ENCODE measurements at places on chromosomes 11 and 22.
A peak's percentile ranks its signal among the peaks of the same experiment; 100 is the strongest.

DNA sequence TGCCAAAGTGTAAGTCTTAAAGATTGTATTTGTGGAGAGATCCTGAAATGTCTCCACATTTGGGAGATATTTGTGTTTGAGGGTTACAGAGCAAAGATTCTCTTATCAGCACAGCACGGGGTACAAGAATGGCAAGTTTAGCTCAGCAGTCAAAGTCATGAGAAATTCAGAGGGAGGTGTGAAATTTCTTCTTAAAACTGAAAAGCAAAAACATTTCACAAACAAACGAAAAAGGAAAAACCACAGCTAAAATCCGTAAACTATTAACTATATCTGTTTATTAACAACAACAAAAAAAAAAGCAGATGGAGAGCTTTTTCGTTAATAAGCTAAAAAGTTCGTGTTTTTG lies 40.9 kb upstream of the ETS1 start:
- no peak for DNase-seq

DNA sequence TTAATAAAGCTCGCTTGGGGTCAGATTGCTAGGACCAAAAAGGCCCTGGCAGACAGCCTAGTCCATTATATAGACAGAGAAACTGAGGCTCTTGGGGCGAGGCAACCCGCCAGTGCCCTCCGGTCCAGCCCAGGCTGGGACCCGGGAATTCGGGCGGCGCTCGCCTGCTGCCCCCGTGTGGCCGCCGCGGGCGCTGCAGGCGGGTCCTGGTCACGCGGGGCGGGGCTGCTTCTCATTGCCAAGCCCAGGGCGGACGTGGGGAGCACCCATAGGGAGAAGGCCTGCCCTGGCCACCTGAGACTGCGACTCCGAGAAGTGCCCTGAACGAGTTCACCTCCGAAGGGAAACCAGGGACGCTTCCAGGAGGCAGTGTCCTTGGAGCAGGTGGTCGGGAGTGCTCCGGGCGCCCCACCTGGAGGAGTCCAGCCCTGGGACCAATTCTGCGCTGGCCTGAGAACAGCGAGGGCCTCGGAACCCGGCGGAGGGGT lies 36.0 kb upstream of the CSNK1E start:
- no peak for DNase-seq

- DNase-seq, result no peak
These were observed 129.3 kb downstream of the BUD13 start for GRCh38 chr11:116643521-116643920.

DNA sequence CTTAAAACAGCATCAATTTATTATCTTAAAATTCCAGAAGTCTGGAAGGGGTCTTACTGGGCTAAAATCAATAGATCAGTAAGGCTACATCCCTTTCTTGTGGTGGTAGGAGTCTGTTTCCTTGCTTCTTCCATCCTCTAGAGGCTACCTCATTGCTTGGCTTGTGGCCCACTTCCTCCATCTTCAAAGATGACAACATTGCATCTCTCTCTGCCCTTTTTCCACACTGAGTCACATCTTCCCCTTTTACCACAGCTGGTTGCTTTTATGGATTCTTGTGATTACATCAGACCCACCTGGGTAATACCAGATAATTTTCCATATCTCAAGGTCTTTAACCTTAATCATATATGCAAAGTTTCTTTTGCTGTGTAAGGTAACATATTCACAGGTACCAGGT lies 60.9 kb downstream of the GRIA4 start:
- no peak for DNase-seq

- DNase-seq, result peak; percentile 64
These were observed 387.5 kb upstream of the NARS2 start for GRCh38 chr11:78961937-78962701.

DNA sequence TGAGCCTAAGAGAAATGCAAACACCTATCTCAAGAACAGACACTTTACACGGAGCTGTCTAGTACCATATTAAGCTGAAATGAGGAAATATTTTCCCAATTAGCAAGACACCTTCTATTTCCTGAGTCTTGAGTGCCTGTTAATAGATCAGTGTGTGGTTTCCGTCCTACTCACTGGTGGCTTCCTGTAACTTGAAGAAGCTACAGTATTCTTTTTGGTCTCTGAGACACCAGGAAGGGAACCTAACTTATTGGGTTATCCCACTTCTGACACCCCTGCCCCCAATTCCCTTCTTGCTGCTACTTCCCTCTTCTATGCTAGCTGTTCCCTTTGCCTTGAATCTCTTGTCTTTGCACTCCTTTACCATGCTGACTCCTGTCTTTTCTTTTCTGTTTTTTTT lies 92.7 kb downstream of the FDX1 start:
- no peak for DNase-seq

DNA sequence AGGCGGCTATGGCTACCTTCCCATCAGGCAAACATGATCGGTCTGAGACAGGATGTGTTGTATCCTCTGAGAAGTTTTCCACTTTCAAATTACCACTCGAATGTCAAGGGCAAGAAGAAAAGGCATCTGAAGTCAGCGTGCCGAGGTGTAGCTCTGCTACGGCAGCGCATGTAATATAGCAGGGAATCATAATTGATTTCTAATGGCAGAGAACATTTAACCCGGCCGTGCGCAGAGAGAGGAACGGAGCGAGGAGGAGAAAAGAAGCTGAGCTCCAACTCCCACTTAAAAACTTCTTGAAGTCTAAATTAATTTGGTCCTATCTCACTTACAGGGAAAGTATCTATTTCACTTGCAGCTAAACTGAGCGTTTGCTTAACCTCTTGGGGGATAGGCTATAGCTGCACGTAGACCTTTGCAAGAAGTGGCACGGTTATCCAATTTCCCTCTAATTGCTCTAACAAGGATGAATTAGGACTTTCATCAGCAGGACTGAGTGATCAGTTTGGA lies 137.3 kb upstream of the KIRREL3 start:
- peak; percentile 20 for DNase-seq

DNA sequence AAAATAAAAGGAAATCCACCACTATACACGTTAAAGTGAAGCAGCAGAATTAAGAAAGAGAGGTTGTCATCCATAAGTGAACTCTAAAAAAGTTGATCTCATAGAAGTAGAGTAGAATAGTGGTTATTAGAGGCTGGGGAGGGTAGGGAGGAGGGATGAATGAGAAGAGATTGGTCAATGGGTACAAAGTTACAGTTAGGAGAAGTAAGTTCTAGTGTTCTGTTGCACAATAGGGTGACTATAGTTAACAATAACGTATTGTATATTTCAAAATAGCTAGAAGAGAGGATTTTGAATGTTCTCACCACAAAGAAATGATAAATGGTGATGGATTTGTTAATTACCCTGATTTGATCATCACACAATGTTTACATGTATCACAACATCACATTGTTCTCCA lies 72.0 kb downstream of the CD82 start:
- DNase-seq, result no peak

- no peak for DNase-seq
These were observed 54.4 kb downstream of the LINC01488 start for GRCh38 chr11:69535908-69536307.

- DNase-seq, result no peak
These were observed 34.8 kb upstream of the SLC22A12 start for GRCh38 chr11:64556044-64556720.

- DNase-seq, result no peak
These were observed 70.4 kb downstream of the LRRC32 start for GRCh38 chr11:76600124-76600655.

- no peak for DNase-seq
These were observed 6.1 kb downstream of the APLNR start for GRCh38 chr11:57230791-57231538.

DNA sequence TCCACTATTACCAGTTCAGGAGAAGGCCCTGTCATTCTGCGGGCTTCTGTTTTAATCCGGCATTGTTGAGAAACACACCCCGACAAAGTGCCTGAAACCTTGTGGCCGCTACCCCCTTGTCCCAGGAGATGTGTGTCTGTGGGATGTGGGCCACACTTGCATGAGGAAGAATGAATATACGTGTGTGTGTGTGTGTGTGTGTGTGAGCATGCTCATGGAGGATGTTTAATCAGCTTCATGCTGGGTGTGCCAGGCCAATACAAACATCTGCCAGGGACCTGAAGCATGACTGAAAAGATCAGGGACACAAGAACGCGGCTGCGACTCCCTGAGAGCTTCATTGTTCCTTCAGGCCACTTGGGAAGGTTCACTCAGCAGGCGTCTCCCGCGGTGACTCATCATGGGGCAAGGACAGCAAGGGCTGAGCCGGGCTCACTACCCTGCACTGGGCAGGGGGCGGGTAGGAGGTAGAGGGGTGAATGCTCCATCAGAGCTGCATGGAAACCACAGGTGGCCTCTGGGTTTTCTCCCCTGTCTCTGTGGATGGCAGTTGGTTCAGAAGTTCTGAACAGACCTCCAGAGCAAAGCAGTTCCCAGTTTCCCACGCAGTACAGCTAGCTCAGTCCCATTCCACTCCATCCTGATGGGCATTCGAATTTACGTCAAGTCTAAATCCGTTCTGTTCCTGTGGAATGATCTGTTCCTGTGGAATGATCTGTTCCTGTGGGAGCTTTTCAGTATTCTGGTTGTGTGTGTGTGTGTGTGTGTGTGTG lies 7.0 kb upstream of the MALAT1 start:
- no peak for DNase-seq

GRCh38 chr11:65719871-65720210 lies 757 bp downstream of the RNASEH2C start:
- DNase-seq, result no peak

DNA sequence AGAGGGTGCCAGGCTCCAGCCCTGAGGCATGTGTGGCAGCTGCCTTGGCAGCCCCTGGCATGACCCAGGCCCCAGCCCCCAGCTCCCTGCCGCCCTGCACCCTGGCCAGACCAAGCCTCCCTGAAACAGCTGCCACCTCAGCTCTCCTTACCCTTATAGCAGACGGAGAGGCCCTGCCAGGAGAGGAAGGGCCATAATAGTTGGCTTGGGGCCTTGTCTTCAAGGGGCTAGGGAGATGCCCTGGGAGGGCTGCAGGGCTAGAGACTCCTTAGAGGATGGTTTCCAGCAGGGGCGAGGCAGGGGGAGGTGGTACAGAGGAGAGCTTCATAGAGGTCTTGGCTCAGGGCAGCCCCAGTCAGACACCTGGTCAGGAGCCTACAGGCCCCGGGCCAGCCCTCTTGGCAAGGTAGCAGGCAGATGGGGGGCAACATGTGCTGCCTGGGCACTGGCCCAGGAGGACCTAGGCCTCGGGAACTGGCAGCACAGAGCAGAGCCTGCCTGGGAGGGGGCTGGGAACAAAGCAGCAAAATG lies 13.0 kb downstream of the SMTN start:
- no peak for DNase-seq

GRCh38 chr11:46421257-46421880 lies 29.8 kb upstream of the CHRM4 start:
- DNase-seq, result no peak

DNA sequence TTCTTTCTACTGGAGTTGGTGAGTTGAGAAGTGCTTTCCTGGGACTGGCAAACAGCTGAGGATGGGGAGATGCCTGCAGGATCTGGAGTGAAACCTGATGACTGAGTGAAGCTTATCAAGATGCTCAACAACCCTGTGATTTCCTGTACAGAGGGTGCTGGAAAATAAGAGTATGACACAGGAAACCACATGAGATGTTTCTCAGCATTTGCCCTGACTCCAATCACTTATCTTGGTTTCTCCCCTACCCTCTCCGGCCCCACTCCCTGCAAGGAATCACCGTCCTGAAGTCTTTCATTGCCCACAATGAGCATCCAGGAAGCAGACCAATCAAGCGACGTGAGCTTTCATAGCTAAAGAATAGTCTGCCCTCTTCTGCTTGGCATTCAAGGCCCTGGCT lies at the start of gene MRGPRX2:
MRGPRX2 (minus strand) TSS at position 89 of the 400 bp plus-strand sequence. CDS start 4,315 bp downstream, outside the sequence.
- DNase-seq, result no peak

DNA sequence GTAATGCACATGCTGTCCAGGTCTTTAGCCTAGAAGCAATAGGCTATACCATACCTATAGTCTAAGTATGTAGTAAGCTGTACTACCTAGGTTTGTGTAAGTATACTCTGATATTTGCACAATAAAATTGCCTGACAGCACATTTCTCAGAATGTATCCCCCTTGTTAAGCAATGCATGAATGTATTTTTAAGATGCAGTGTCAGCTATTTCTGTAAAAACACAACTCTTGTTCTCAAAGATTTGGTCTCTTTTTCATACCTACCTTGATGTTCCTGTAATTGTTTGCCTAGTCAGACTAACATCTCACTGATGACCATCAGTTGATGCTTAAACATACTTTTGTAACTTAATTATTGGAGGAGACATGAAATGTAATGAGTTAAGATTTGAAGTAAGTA lies 619.9 kb downstream of the CNTN5 start:
- DNase-seq, result no peak

GRCh38 chr11:23359297-23359696 lies 499.0 kb upstream of the CCDC179 start:
- DNase-seq, result no peak

DNA sequence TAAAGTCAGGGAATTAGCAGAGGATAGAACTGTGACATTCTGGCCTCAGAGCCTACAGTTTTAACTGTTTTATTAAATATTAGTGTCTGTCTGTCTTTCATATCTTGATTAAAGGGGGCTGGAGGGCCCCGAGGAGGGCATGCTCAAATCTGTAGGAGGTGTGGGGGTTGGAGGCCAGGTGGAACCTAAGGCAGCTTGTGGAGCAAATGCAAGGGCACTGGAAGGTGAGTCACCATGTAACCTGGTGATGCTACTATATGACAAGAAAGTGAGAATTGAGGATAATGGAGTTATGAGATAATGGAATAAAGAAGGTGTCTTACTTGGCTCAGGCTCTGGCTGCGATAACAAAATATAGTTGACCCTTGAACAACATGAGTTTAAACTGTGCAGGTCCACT lies 27.3 kb upstream of the TMEM86A start:
- no peak for DNase-seq

DNA sequence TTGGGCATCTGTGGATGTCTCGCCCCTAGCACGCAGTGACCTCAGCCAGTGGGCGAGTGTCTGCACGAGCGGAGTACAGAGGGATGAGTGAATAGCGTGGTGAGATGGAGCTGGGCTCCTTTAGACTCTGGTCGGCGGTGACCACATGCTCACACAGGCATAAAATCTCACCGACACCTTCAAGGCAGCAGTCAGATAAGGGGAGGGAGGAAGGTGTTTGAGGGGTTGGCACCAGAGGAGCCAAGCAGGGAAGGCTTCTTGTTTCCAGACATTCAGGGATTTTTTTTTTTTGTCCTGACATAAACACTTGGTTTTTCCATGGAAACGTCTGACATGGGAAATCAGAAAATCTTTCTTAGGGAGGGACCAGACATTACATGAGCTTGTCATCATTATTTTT lies 35.8 kb downstream of the GRIK4 start:
- no peak for DNase-seq

GRCh38 chr11:13857828-13858227 lies 104.7 kb upstream of the SPON1 start:
- DNase-seq, result no peak

DNA sequence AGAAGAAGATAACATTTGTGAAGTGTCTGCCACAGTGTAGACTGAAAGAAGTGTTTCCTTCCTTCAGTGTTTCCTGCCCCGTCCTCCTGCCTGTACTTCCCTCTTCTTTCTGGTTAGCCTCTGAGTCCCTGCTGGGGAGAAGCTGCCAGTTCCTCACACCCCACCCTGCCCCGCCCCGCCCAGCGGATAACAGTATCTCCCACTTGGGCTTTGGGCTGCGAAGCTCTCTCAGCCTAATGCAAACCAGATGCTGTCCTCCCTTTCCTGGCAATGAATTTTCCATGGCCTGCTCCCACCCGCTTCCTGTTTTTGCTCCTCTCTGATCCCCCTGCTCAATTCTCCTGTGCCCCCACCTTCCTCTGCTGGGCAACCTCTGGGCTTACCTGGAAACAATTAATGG lies 5.2 kb upstream of the RAB3IL1 start:
- DNase-seq, result no peak

- no peak for DNase-seq
These were observed 5.0 kb upstream of the USP47 start for GRCh38 chr11:11836676-11837231.

GRCh38 chr11:95429376-95429907 lies 198.4 kb upstream of the SESN3 start:
- DNase-seq, result no peak

GRCh38 chr11:72227316-72228228 lies 3.0 kb downstream of the INPPL1 start:
- DNase-seq, result peak; percentile 74

All from NCI-H1436 treated with DMSO at 0.1 percent for 48 hours (cell line).